Activated CD4-positive, alpha-beta T cell treated with anti-CD3 and anti-CD28 coated beads for 24 hours (primary cell): ENCODE measurements at places on chromosomes 4 and X.

DNA sequence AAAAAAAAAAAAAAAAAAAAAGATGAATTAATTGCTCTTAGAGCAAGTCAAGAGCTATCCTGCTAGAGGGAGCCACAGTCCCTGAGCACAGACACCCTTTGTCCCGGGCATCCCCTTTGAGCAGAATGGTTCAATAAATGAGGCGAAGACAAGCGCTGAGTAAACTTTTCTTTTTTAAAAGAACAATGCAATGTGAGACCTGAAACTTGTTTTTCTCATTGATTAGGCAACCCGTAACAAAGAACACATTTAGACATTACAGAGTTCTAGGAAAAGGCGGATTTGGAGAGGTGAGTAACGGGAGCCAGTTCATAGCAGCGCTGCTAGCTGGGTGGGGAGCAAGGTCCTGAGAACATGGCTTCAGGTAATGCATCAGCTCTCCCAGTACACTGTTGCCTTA is 46.1 kb downstream of the GRK4 start:
- DNase-seq = no peak

GRCh38 chrX:19615361-19615910 is 100.1 kb upstream of the MAP3K15 start:
- no peak for DNase-seq

DNA sequence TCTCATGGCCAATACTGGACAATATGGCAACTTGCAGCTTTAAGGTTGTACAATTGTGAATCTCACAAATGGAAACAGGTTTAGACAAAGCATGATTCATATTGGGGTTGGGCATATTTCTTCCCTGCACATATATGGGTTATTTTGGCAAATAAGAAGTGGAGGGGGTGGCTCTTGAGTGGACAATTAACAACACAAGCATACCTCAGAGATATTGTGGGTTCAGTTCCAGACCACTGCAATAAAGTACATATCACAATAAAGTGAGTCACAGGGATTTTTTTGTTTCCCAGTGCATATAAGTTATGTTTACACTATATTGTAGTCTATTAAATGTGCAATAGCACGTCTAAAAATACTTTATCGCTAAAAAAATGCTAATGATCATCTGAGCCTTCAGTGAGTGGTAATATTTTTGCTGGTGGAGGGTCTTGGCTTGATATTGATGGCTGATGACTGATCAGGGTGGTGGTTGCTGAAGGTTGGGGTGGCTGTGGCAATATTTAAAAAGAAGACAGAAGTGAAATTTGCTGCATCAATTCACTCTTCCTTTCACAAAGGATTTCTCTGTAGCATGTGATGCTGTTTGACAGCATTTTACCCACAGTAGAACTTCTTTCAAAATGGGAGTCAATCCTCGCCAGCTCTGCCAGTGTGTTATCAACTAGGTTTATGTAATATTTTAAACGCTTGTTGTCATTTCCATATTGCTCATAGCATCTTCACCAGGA is 50.5 kb upstream of the OGT start:
- DNase-seq = no peak

GRCh38 chr4:30950737-30951136 is 230.6 kb downstream of the PCDH7 start:
- no peak for DNase-seq

GRCh38 chrX:127908384-127908783 is 143.8 kb downstream of the ACTRT1 start:
- DNase-seq = no peak

- no peak for DNase-seq
These were observed 58.0 kb upstream of the CHRDL1 start for GRCh38 chrX:110853610-110854009.

DNA sequence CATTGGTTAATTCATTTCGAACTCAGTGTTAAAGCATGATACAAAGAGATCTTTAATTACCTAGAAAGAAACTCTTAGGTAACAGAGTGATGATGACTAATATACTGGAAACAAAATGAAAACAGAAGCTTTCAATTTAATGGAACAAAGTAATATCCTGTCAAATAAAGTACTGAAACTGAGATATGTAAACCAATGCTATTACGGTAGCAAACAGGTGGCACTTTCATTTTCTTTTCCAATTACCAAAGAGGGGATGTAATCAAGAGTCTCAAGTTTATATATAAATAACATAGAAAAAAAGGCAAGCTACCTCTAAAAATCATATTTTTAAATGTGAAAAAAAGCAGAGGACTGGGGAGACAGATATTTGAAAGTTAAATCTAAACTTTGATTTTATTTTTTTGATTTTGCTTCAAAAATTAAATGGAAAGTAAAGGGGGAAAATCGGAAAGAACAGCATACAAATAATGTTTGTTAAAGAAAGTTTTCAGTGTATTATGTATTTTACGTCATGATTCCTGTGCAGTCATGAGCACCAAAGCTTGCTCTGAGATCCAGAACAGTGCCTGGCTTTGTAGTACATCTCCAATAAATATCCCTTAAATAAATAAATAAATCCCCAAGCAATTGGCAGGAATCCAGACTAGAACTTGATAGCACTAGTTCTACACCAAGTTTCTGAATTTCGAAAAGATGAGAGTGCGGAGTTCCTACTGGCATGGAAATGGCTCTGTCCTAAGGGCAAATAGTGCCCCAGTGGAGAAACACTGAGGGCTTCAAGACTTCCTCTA is 25.0 kb upstream of the RAPGEF2 start:
- DNase-seq = no peak

GRCh38 chrX:46681849-46682248 is 77.1 kb downstream of the SLC9A7 start:
- no peak for DNase-seq

- no peak for DNase-seq
These were observed 61.7 kb downstream of the GPR82 start for GRCh38 chrX:41785685-41786084.

GRCh38 chrX:9899640-9900111 is 67.5 kb upstream of the CLDN34 start:
- no peak for DNase-seq

DNA sequence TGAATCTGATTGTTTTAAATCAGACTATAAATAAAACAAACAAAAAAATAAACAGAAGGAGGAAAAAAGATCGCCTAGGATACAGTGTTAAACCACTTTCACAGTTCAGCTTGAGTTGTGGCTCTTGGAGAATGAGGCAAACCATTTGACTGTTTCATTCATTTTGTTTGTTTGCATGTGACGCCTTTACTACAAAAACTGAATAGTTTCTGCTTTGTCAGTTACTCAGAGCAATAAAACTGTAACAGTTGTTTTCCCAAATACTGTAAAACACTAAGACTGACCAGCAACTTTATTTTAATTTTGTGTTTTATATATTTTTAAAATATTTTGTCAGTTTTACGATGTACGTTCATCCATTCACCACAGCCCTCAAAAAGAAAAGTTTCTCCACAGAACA is 214.5 kb downstream of the FBXW7 start:
- no peak for DNase-seq

DNA sequence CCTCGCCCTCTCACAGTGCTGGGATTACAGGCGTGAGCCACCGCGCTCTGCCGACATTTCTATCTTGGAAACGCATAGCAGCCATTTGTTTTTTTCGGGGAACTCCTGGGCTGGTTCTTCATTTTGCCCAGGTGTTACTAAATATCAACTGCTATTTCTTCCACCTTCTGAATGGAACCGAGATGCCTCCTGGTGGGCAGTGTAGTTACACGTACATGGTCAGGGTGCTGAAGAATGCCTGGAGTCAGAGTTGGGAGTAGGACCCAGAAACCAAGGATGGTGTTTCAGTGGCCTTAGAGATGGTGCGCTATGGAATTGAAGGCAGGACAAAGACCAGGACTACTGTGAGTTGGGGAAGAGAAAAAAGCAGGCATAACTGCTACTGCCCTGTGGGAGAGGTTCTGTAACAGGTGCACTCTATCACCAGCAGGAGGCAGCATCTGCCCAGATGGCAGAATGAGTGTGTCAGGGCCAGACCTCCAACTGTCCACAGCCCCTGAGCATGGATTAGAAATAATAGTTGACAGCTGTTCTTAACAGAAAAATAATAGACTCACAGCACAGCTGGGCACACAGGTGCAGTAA is 81.7 kb downstream of the ZC4H2 start:
- no peak for DNase-seq

- DNase-seq = no peak
These were observed 73.9 kb downstream of the LUZP4 start for GRCh38 chrX:115363372-115363771.

DNA sequence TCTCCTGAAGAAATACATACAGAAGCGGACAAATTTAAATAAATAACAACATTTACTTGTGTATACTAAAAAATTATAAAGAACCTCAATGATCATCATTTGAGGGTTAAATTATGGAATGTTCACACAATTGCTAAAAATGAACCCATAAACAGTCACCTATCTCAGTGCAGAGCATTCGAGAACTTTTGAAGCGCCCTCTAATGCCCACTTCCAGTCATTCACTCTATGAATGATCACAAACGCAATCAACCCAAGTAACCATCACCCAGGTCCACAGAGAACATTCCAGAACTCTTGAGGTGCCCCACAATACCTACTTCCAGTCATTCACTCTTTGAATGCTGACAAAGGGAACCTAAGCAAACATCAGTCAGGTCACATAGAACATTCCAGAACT is 103.5 kb upstream of the PLAC1 start:
- DNase-seq = no peak

- no peak for DNase-seq
These were observed 107.6 kb downstream of the DCTD start for GRCh38 chr4:182809417-182810102.

- DNase-seq = no peak
These were observed 107.2 kb downstream of the TBCK start for GRCh38 chr4:106208481-106209460.

DNA sequence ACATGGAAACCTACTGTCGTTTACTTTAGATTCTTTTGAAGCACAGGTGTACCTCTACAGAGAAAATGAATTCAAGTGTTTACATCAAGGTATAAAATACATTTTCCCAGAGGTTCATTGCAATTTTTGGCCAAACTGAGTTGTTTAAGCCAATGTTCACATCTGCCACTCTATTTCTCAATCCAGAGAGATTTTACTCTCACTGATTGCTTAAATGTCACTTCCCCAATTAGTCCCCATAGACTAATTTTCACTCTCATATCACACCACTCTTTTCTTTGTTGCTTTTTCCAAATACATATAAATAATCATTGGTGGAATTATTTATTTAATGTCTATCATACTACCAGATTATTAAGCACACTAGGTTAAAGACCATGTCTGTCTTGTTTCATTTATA is 271.8 kb downstream of the PPP3CA start:
- DNase-seq = no peak
